ENCODE measurements at places on chromosomes 3 and 15.

GRCh38 chr15:38455092-38455491 is 1.2 kb downstream of the FAM98B start:
- peak; percentile 9 for DNase-seq

- DNase-seq, result no peak
Observed at GRCh38 chr15:44011238-44011854, 183.7 kb downstream of the FRMD5 start.

- DNase-seq, result no peak
Observed at GRCh38 chr3:17910922-17911321, 168.5 kb upstream of the TBC1D5 start.

DNA sequence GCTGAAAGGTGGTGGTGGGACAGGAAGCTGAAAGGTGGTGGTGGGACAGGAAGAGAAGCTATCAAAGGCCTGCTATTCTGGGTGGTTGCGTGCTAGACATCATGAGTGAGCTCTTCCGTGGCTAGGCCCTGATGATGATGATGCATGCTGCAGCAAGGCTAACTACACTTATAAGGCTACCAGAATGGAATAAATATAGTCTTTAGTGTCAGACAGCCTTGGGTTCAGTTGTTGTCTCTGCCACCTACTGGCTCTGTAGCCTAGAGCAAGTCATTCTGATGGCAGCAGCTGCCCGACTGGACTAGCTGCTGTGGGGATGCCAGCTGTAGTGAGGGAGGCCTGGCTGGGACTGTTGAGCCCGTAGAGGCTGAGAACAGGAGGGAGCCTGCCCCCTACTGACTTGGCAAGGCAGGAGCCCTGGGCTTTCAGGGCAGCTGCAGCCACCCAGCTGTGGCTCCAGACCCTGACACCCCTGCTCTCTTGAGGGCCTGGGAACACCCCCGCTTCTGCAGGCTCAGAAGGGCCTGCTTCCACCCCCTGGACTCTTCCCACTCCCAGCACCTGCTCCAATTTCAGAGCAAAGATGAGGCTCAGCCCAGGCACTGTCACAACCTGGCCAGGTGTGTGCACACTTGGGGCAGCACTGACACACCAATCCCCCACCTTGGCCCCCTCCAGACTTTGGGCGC is 21.4 kb upstream of the ZBED2 start:
- DNase-seq, result no peak
